ENCODE measurements at places on chromosomes 4 and X.

GRCh38 chr4:140877781-140878180, 121.6 kb upstream of the TBC1D9 start:
- DNase-seq: no peak

- no peak for DNase-seq
Measured at GRCh38 chrX:80430826-80431504, 10.7 kb downstream of the TENT5D start.

GRCh38 chrX:105803891-105804290, 18.4 kb upstream of the NRK start:
- no peak for DNase-seq

- DNase-seq: no peak
Measured at GRCh38 chr4:151967074-151967473, 206.3 kb upstream of the GATB start.

GRCh38 chr4:135605076-135605475, 1403.5 kb upstream of the PABPC4L start:
- no peak for DNase-seq

DNA sequence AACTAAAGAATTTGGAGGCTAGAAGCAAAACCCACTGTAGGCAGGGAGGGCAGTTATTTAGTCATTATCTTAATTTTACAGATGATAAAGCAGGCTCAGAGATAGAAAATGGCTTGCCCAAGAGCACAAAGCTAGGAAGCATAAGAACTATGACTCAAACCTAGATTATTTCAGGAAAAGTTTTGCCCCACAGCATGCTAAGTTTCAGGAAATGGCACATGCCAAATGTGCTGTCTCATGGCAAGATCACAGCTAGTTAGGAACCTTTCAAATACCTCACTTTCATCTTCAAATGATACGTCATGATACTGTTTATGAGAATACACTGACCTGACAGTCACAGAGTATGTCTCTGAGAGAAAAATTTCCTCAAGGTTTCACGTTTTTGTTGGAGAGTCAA, 78.5 kb upstream of the SPANXC start:
- DNase-seq: no peak

- DNase-seq: no peak
Measured at GRCh38 chrX:154486052-154486395, 391 bp downstream of the UBL4A start.

- no peak for DNase-seq
Measured at GRCh38 chr4:101326576-101326975, 20.8 kb downstream of the PPP3CA start.

GRCh38 chr4:127920521-127920920, 39.8 kb downstream of the PLK4 start:
- DNase-seq: no peak

DNA sequence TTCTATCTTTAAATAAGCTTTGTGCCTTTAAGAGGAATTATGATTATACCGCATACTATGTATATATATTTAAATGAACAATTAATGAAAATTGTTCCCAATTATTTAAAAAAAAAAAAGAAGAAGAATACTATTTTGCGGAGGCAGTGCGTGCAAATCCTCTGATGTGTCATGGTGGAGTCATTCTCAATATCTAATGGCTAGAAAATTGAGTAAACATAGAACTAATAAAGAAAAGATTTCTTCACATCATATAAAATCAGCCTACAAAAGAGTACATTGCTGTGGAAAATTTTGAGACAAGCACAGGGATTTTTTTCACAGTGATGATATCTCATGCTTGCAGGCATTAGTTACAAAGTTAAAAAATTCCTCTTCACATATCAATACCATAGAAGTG, 2.6 kb upstream of the EREG start:
- no peak for DNase-seq

DNA sequence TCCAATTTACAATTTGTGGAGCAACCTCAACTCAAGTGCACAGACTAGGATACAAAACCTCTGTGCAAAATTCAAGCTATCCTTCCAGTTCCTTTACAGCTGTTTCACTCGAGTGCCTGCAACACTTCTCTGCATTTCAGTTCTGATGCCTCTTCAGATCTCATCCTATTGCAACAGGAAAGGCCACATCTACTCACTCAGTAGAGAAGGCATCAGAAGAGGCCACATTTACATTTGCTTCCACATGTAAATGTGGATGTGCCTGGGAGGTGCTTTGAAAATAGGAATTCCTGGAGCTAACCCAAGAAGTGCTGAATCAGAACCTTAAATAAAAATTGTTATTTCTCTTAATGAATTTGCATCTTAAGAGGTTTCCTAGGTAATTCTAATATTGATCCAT, 45.8 kb upstream of the SERTM2 start:
- no peak for DNase-seq

DNA sequence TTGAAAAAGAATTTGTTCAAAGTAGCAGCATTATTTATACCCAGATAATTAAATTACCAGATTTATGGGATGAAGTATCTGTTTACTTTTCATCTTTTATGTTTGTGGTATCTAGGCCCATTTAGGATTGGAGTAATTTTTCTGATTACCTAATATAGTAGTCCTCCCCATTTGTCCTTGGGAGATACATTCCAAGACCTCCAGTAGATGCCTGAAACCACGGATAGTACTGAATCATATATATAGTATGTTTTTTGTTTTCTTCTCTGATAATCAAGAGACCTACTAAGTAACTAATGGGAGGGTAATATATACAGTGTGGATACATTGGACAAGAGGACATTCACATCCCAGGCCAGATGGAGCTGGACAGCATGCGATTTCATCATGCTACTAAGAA, 30.7 kb upstream of the PTPN13 start:
- no peak for DNase-seq

- peak; percentile 32 for DNase-seq
Measured at GRCh38 chr4:55396308-55397125, 760 bp downstream of the TMEM165 start.

- no peak for DNase-seq
Measured at GRCh38 chr4:145816091-145816490, 122.5 kb downstream of the ZNF827 start.

GRCh38 chr4:2636331-2636730, 99.9 kb downstream of the FAM193A start:
- DNase-seq: no peak

DNA sequence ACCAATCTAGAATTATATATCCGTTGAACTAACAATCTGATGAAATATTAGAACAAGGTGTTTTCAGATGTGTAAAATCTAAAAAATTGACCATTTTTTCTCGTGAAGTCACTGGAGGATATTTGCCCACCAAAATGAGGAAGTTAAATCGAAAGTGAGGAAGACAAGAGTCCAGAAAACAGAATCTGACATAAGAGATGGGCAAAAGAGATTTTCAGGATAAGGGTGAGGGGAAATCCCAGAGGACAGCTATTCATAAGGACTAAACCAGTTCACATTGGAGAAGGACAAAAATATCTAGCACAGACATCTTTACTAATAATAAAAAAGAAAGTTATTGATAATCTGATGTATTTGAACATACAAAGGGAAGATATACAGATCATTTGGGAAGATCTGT, 18.7 kb upstream of the ALG13 start:
- no peak for DNase-seq

DNA sequence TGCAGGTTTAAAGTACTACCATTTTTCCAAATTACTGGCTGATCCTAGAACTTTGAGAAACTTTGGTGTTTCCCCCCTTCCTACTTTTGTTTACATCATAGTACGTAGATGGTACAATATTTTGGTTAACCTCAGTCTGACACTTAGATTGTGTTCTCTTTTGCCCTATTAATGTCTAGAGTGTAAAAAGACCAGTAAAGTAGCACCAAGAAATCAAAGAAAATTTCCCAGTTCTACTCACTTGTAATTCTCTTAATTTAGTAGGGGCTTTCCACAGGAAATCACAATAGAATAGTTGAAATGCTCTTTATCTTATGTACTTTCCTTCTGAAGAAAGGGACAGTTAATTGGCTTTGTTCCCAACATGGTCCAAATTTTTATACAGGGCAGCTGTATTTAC, 51.6 kb downstream of the NFKB1 start:
- DNase-seq: peak; percentile 5

- no peak for DNase-seq
Measured at GRCh38 chrX:110338935-110339334, 19.7 kb upstream of the RTL9 start.

DNA sequence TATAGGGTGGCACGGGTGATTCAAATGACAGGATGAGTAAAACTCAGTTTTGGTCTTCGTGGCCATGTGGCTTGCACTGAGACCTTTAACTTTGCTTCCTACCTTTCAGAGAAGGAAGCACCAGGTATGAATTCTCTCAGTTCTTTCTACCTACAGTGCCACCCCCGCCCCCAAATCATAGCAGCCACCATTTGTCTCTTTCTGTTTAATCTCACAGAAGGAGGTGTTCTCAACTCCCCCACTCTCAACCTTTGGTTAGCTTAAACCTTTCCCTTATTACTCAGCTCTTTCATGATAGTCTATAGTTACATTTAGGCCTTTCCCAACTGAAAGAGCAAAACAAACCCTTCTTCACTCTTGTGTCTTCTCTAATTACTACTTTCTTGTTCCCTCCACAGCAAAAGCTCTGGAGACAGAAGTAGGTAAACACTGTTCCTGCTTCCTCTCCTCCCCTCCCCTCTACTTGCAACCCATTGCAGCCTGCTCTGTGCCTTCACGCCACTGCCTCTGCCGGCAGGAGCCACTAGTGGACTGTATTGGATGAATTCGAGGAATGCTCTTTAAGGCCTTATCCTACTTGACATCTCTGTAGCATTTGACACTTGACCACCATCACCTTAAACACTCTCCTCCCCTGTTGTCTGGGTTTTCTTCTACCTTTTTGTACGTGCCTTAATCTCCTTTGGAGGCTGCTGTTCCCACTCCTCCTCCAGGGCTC, 123.7 kb downstream of the AFF1 start:
- DNase-seq: no peak

DNA sequence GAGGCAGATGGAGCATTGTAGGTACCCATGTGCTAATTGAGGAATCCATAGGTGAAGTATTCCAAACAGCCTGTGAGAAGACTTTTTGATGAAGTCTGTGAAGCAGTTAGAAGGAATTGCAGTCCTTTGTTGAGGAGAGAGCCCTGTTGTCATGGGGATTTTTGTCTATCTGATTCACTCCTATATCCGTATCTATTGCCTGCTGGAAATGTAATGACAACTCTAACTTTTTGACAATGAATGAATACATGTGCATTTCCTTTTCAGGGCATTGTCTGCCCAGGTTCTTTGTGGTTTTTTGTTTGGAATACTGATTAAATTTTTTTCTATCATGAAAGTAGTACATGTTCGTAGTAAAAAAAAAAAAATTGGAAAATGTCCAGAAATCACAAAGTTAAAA, 31.1 kb downstream of the STK32B start:
- no peak for DNase-seq

DNA sequence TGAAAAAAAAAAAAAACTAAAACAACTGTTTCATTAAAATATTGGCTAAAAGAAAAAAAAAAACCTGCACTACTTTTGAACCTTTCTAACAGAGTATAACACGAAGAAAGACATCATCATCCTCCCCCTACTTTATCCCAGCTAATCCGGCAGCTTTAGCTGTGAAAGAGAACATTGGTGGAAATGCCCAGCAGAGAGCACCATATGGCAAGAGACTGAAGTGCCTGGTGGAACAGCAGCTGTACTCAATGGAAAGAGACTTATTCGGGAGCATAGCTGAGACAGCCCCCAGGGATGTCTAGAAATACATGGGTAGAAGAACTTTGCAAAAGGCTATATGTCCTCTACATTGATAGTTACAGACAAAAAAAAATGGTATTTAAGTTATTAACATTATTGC, 30.3 kb downstream of the STPG2 start:
- DNase-seq: peak; percentile 31

DNA sequence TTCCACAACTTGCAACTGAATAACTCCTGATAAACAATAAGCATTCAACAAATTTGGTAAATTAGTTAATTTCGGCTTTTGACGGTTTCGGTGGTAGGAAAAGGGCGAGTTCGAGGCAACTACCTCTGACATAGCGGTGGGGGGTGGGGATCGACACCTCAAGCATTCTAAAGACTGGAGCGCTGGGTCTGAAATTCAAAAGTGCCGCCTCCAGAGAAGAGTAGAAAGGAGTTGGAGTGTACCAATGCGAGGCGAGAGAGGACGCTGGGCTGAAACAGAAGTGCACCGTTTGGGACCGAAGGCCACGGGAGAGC, 725 bp downstream of the SMC1A start:
- no peak for DNase-seq

DNA sequence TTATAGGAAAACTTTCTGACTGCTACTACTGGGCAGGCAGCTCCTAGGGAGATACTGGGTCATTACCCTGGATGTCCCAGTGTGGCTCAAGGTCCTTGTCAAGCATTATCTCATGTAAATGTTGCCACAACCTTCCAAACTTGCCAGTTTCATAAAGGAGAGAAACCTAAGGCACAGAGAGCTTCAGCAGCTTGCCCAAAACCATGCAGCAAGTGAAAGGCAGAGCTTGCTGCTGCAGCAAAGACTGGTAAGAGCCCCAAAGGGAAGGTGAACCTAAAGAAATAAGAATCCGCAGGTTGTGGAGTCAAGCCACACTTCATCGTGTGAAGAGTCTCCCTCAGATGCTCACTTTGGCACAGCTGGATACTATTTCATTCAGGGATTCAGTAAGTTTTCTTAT, 2.3 kb downstream of the MPP1 start:
- no peak for DNase-seq

DNA sequence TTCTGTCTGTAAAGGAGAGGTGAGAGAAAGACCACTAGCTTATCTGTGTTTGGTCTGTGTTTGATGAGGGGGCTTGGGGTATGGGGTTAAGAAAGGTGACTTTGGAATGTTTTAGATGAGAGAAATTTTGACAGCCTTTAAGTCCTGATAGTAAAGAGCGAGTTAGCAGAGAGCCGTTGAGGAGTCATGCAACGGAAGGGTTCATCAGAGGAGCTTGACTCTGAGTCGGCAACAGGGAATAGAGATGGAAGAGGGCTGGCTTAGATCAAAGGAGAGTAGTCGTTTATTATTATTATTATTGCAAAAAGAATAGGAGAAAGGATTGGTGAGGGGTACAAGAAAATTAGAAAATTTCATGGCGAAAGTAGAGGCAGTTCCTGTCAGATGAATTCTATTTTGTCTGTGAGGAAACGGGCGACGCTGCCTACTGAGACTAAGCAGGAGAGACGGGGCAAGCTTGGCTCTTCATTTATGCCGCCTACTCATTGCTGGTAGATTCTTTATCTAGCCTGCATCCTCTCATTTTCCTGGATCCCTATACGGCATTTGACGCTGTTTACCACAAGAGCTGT, 473 bp upstream of the VAMP7 start:
- no peak for DNase-seq

DNA sequence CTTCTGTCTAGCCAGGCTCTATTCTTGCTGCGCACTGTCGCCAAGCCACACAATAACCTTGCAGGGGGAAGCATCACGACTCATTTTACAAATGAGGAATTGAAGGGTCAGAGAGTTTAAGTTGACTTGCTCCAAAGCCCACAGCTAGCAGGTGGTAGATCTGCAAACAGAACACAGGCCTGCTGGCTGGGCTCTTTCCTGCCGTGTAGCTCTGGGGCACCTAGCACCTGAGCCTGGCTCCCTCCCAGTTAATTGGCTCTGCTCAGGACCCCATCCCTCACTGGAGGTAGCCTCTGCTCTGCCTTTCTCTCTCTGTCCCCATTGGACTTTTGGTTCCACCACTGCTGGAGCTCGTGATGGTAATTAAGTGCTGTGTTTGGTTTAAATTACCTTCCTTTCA, 98.5 kb downstream of the NSUN7 start:
- peak; percentile 96 for DNase-seq
